ENCODE measurements at places on chromosomes 4 and X.

- no peak for DNase-seq
Observed at GRCh38 chrX:73214426-73215094, at the start of gene NAP1L2. Gene NAP1L2 (minus strand): TSS chrX:73214851. CDS start chrX:73214492, 359 bp downstream.

DNA sequence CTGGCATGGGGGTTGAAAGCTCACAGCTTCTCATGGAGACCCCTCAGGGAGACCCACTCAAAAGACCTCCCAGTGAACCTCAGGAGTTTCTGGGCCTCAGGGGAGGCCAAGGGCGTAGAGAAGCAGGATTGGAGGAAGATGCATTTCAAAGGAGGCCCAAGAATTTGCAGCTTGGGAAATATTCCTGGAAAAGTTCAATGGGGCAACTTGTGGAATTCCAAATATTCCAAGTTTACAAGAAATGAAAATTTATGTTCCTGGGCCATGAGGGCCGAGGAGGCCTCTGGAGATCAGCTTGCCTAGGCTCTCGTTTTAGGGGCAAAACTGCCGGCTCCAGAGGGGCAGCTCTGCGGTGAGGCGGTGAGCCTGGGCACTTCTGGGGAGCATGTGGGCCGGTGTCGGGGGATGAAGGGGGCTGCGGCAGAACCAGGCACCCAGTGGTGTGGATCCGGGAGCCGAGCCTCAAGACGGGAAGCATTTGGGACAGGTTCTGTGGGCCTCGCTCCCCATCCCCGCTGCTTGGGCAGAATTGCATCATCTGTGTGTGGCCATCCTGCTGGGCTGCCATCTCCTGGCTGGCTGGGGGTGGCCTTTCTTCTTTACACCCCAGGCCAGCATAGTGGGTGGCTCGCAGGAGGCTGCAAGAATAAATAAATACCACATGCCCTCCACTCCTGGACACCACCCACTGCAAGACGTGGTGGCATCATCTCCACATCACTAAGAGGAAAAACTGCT is 54.6 kb upstream of the GPR78 start:
- no peak for DNase-seq

GRCh38 chr4:174658246-174658645 is 136.0 kb upstream of the HPGD start:
- DNase-seq, result no peak

DNA sequence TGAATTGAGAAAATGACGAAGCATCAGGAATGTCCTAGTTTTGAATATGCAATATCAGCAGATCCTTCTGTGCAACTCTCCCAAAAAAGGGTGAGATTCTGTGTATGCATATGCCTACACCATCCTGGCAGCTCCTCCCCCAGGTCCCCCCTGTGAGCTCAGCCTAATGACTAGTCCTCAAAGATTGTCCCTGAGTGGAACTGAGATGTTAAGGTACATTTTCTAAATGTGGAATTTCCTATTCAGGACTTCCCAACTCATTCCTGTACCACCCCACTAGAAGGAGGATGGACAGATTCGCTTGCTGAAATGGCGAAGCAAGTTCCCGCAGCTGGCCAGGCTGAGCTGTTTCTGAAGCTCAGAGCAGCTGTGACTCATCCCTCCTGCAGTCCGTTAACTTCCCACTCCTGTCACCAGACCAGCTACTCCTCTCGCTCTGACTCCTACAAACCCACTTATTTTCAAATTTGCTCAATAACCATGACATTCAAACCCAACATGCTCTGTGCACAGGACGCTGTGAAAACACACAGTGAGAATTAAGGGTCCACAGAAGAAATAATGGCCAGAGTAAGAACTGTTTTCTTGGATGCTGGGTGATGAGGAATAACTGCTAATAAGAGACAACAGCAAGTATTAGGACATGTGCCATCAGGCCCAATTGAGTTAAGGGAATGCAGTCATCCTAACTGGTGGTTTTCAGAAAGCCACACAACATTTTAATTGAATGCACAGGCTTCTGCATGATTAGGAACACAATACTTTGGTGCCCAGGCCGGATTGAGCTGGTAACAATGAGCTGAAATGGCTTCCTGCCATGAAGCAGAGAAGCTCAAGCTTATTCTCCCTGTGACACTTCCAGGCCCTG is 40.0 kb upstream of the IRF2 start:
- no peak for DNase-seq

- no peak for DNase-seq
Observed at GRCh38 chrX:134641346-134641745, 16.9 kb downstream of the PLAC1 start.

DNA sequence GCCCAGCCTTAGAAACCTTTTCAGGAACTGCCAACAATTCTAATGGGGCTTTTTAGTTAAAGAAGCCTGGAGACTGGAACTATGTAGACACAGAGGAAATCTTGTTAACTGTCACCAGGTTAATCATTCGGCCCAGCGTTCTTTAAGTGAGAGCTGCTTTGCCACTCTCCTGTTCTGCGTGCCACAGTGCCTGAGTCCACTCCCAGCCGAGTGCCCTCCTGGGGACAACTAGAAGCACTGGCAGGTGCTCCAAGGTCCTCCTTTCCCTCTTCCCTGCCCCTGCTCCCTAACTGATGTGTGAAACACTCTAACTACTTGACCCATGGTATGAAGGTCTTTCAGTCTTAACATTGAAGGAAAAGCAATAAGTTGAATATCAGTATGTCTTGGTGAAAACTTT is 151.2 kb upstream of the TLL1 start:
- no peak for DNase-seq

- DNase-seq, result no peak
Observed at GRCh38 chrX:136773648-136774047, 7.1 kb downstream of the ARHGEF6 start.

GRCh38 chr4:20180509-20180908 is 71.2 kb upstream of the SLIT2 start:
- DNase-seq, result no peak

- no peak for DNase-seq
Observed at GRCh38 chr4:58658701-58659100, 1548.5 kb upstream of the IGFBP7 start.

- DNase-seq, result no peak
Observed at GRCh38 chrX:154381271-154381670, 2.2 kb downstream of the EMD start.

DNA sequence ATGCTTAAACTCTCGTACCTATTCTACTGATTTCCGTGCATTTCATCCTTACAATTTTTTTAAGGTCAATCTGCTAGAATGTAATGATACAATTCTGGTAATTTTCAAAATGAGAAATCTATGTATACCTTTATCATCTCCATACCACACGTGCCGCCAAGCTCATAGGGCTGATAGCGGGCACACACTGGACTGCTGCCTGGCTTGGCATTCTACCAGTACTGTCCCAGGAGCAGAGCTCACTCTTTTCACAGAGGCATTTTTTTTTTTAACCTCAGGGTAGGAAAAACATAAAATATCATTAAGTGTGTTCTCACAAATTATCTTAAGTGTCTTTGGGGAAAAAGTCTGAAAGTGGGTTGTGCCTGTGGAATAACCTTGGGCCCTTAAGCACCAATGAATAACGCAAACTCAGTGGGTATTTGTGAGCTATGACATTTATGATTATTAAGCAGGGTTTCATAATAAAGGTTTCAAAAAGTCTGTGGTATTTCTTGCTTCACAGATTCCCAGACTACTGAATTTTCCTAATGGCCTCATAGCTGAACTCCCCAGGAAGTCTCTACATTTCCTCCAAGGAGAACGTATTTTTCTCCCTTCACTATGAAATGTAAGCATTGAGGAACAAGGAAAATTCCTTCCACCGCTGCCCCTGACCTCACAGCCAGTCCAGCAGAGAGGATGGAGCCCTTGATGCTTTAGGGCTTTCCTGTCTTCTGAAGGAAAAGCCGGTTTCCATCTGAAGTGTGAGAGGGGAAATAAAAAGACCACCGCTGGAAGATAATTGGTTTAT is 125.2 kb downstream of the ELOVL6 start:
- peak; percentile 61 for DNase-seq

- no peak for DNase-seq
Observed at GRCh38 chrX:108167211-108167872, 75.8 kb downstream of the ATG4A start.

DNA sequence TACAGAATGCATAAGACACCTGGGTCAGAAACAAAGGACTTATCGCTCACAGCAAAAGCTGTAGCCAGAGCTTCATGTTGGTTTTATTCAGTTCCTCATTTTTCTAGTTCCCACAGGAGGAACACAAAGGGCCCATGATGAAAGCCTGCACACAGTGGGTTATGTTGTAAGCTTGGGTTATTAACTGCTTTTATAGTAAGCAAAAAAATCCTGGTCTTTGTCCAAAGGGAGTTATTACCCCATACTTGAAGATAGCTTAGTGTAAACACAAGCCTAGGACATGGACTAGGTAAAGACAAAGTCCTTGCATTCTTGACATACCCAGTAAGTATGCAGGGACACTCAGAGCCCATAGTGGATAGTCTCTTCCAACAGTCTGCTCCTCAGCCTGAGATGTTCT is 11.7 kb downstream of the BBS12 start:
- no peak for DNase-seq

- no peak for DNase-seq
Observed at GRCh38 chr4:121838136-121838535, 14.5 kb upstream of the CCNA2 start.

DNA sequence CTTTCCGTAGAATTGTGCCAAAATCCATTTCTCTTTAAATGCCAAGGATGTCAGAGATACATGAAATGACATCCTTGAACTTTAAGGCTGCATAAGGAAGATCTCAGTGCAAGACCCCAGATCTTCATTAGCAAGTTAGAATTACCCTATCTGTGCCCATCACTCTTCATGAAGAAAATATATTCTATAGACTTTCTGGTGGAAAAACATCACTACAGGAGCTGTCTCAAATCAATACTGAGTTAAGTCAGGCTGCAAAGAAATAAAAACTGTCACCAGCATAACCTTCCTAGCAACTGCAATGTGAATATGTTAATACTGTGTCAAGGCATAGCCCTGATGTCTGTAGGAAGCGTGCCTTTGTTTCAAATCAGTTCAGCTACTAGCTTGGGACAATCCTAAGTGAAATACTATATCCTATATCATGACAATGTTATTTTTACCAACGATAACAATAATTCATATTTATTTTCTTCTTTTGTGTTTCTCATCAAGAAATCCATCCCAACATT is 173.3 kb downstream of the TBCK start:
- DNase-seq, result no peak

- no peak for DNase-seq
Observed at GRCh38 chrX:12301288-12301687, 163.0 kb downstream of the FRMPD4 start.

All from hematopoietic multipotent progenitor cell treated with erythropoietin and hydrocortisone succinate and interleukin-3 and kit ligand, for 17 days (in vitro differentiated cells).